ENCODE measurements at places on chromosomes 6 and 20. TPM values are rescaled to one million over a fixed set of nuclear protein-coding genes. Genes with fewer than 3 reads are reported as not detected.

DNA sequence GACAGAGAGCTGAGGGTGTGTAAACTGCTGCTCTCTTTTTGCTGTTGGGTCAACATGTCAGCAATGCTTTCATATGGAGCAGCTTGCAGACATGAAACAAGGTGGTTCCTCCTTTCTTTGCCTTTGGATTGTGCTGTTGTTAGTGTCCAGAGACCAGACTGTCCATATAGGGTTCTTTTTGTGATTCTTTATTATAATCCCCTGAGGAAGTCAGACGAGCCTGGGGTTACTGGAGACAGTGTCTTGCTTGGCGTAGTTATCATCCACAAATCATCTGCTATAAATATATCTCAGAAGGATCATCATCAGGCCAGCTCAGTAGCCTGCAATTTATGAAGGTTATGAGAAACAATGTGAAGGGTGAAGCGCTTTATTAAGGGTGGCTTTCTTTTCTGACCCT, 2.3 kb upstream of the ADGRB3 start:
- peaks cover 30% of the 10 kb centered on the region for H3K27me3 ChIP-seq
- H3K4me1 ChIP-seq: peaks cover 21% of the 10 kb centered on the region
- DNase-seq: no peak
- no peak overlapping the region for H3K4me3 ChIP-seq

GRCh38 chr6:21961226-21961625, 335.6 kb downstream of the PRL start:
- no peak overlapping the region for H3K27ac ChIP-seq
- H3K4me1 ChIP-seq: peaks cover 9% of the 10 kb centered on the region
- H3K4me3 ChIP-seq: no peak overlapping the region
- no peaks in the 10 kb centered on the region for H3K27me3 ChIP-seq
- DNase-seq: no peak

DNA sequence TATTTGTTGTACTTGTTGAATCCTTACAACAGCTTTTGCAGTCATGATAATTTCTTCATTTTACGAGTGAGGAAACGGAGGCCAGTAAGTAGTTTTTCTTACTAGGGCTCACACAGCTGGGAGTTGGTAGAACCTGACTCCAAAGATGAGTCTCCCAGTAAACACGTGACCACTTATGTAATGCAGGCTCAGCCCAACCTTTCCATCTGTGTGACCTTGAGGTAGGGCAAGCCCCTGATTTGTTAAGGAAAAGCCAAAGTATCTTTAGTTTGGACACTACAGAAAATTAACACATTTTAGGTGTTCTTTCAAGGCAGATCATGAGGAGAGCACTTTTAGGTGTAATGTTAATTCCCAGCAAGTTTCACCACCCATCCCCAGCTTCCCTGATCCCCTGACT, 111.3 kb downstream of the LRRC1 start:
- no peaks in the 10 kb centered on the region for H3K4me1 ChIP-seq
- no peak overlapping the region for H3K4me3 ChIP-seq
- no peaks in the 10 kb centered on the region for H3K27me3 ChIP-seq
- no peak overlapping the region for H3K27ac ChIP-seq
- no peak for DNase-seq

The BPIFA3 gene
- total RNA-seq: not detected

DNA sequence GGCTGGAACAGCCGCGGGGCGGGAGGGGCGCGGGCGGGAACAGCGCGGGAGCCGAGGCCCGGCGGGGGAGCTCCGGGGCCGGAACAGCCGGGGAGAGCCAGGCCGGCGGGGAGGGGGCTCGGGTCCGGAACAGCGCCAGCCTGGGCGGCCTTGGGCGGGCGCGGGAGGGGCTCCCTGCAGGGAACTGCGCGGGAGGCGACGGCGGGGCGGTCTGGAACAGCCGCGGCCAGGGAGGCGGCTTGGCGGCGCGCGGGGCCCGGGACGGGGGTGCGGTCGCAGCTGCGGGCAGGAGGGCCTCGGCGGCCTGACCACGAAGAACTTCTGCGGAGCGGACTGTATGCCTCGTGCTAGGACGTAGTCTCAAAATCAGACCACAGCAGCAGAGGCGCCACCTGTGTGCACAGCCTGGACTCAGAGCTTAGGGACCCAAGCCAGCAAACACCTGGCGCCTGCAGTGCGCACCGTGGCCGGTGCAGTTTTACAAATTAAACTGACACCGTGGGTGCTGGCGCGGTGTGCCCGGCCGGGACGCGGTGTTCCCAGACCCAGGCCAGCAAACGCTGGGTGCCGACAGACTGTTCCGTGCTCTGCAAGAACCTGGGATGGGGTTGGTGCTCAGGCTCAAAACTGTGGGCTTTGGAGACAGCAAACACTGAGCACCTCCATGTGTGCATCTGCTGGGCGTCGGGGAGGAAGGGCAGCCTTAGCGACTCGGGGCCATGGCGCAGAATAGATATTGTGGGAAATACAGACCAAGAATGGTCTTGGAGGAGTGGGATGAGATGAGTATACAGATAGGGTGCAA, 572 bp downstream of the ZNF341 start:
- H3K4me3 ChIP-seq: peak overlapping the region; percentile 90
- peaks cover 26% of the 10 kb centered on the region for H3K4me1 ChIP-seq
- peaks cover 12% of the 10 kb centered on the region for H3K36me3 ChIP-seq
- peak; percentile 96 for DNase-seq
- H3K27me3 ChIP-seq: no peaks in the 10 kb centered on the region

- H3K36me3 ChIP-seq: no peaks in the 10 kb centered on the region
- peaks cover 12% of the 10 kb centered on the region for H3K4me1 ChIP-seq
- no peaks in the 10 kb centered on the region for H3K27me3 ChIP-seq
- H3K4me3 ChIP-seq: no peak overlapping the region
- no peak overlapping the region for H3K27ac ChIP-seq
These were observed 15.8 kb downstream of the CGA start for GRCh38 chr6:87078983-87079616.

All from activated B cell treated with CpG ODN at 0.5 μM for 24 hours (primary cell).